ELR (cell line): ENCODE measurements at places on chromosomes 7 and 10.

DNA sequence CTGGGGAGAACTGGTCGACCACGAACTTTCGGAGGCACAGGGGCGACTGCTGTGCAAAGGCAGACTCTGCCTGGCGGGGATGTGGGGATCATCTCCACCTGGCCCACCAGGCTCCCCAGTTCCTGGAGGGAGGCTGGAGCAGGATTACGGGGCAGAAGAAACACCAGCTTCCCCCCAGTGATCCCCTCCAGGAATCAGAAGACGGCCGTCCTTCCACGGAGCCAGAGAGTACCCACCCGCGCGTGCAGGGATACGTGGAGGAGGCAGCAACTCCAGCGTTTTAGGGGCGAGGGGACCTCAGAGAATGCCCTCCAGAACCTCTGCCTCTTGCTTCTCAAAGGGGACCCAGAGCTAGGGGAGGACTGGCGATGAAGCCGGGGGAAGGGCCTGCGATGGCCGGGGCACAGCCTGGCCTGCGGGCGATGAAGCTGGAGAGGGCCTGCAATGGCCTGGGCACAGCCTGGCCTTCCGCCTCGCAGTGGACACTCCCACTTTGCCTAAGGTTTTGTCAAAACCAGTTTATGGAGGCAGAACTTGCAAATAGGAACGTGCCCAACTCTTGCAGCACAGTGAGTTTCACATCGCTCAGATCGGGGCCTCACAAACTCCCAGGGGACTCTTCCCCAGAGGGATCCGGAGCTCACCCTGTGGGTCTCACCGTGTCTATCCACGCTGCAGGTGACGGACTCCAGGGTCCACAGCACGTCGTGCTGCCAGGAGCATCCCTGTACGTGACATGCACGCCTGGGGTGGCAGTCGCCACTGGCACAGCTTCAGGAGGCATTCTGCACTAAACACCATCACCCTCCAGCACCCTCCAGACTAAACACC is 77.9 kb upstream of the PDGFA start:
- no peak for DNase-seq

DNA sequence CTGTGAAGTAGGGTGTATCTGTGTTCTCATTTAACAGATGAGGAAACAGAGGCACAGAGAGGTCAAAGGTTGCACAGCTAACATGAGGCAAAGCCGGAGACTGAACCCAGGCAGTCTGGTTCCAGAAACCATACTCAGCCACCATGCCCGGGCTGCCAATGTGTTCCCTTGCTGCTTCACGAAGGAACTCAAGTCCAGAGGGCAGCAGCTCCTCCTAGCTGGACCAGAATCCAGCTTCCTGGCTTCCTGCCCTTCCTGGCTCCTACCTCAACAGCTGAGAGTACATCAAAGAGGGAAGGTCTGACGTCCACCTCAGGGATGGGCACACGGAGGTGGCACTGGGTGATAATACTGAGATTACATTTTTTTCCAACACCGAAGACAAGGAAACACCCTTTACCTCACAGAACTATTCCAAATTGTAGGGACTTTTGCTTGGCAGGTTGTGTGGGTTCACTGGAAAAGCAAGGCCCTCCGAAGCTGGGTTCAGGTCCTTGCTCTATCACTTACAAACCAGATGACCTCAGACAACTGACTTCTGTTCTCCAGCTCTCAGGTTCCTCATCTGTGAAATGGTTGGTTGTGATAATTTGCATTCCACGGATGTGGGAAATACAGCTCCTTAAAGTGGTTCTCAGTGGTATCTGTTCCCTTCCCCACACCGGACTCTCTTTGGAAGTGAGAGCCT is 154.1 kb upstream of the ZMIZ1 start:
- no peak for DNase-seq

- no peak for DNase-seq
Measured at GRCh38 chr7:118202061-118202460, 18.1 kb downstream of the LSM8 start.

- peak; percentile 81 for DNase-seq
Measured at GRCh38 chr7:41103331-41103730, 599.6 kb downstream of the INHBA start.
